ENCODE measurements at places on chromosomes 6 and 20.

- peak; percentile 56 for DNase-seq
Measured at GRCh38 chr6:108114841-108115597, 40.5 kb upstream of the OSTM1 start.

DNA sequence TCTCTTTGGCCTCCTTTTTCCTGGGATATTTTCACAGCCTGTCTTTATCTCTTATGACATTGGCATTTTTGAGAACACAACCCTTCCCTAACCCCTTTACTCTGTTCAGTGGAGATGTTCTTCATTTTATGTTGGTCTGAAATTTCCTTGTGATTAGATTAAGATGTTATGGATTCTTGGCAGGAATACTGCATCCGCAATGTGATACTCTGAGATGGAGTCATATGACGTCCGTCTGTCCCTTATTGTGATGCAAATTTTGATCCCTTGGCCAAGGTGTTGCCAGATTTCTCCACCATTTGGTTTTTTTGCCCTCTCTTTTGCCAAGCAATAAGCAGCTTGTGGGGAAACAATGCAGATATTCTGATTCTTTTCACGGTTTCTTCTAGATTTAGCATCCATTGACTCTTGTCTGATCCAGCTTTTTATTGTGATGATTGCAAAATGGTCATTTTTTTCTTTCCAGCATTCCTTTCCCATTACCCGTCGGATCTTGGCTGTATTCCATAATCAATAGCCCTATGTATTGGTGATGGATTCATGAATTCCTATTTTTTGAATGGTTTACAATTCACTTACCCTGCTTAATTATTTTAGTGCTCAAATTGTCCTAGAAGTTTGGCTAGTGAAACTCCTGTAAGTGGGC lies 85.1 kb downstream of the NCOA3 start:
- no peak for DNase-seq

DNA sequence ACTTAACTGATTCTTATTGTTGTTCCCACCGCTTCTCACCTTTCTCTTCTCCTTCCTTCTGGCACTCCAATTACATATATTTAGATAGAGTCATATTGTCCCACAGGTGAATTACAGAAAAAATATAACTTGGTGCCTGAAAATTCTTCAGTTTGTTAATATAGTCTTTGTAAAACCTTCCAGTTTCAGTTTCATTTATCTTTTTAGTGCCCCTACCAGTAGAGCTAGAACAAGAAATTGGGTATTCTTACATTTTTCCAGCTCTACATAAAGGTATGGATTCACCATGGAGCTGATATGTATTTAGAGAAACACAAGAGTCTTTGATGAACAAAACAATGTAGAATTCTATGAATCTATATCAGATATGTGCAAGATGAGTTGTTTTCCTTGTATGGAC lies 10.7 kb downstream of the MANEA start:
- no peak for DNase-seq

- peak; percentile 22 for DNase-seq
Measured at GRCh38 chr6:107819964-107820337, 4.2 kb downstream of the SCML4 start.

DNA sequence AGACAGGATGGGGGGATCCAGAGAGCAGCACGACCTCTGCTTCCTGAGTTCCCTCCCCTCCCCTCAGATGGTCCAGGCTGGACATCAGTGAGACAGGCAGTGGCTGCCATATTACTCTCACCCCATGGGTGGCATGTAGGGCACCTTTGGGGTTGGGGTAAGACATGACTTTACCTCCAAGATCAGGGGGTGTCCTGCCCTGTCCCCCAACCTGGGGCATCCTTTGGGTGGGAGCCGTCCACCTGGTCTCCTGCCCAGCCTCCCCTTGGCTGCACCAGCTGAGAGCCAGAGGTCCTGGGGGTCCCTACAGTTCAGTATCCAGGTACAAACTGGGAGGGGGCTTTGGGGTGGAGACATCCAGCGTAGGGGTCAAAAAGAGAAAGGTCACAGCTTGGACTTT lies 48.7 kb upstream of the SLCO4A1 start:
- DNase-seq: no peak

- DNase-seq: no peak
Measured at GRCh38 chr6:152160346-152160745, 352.9 kb downstream of the ESR1 start.

DNA sequence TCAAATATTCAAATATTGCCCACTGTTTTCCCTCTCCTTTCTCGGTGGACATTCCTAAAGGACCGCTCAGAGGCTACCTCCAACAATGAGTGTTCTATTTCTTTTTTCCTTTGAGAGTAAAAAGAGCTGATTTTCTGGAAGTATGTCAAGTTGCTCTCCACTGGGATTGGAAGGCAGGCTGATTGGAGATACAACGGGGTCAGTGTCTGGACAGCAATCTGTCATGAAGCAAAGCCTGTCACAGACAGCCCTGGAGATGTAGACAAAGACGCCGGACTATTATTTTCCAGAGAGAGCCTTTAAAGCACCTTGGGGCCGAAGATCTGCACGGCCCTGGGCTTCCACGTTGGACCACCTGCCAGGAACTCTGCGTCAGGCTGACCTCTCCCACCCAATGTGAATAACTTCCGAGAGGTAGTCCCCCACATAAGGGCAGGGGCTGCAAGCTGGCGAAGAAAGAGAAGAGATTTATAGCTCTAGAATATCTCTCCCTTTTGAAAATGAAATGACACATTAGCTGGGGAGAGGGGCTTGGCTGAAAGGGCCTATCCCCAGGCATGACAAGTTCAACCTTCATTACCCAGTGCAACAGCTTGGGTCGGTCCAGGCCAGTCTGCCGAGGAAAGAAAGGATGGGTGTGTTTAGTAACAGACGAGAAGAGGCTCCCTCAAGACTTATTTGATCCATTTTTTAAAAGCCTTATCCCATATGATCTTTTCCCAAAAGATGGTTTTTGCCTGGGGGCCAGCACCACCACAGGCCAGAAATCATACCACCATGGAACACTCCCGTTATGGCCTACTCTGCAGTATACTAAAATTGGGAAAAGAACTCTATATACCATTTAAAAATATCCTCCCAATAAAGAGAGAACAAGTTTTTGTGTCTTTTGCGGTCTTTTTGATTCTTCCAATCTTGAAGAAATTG lies 131.1 kb downstream of the OLIG3 start:
- DNase-seq: no peak

- no peak for DNase-seq
Measured at GRCh38 chr20:10982692-10983091, 308.9 kb upstream of the JAG1 start.

GRCh38 chr6:67642582-67642981 lies 992.5 kb upstream of the ADGRB3 start:
- DNase-seq: no peak

DNA sequence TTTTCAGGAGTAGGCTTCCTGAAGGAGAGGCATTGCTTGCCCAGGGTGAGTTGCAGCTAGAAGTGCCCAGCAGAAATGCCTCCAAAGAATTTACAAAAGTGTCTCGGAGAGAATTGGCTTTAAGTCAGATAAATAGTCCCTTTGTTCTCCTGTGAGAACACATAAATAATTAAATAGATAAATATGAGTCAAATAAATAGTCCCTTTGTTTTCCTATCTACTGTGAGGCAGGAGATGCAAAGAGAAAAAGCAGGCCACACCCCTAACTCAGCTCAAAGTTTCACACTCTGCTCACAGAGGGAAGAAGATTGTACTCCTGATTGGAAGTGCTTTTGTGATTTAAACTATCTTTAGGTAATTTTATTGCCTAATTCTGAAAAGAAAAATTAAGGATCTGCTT lies 180.7 kb upstream of the PRSS16 start:
- no peak for DNase-seq

DNA sequence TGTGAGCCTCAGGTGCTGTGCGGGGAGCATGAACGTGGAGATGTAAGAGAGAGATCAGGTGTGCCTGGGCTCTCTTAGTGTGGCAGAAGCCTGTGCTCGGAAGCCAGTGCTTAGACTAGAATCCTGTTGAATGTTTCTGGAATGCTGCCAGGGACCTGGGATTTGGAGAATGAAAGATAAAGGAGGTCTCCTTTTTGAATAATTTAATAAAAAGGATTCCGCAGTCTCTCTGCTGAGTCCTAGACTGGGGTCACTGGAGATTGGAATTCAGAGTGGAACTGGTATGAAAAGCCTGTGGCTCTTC lies 18.8 kb upstream of the EFCAB8 start:
- no peak for DNase-seq

DNA sequence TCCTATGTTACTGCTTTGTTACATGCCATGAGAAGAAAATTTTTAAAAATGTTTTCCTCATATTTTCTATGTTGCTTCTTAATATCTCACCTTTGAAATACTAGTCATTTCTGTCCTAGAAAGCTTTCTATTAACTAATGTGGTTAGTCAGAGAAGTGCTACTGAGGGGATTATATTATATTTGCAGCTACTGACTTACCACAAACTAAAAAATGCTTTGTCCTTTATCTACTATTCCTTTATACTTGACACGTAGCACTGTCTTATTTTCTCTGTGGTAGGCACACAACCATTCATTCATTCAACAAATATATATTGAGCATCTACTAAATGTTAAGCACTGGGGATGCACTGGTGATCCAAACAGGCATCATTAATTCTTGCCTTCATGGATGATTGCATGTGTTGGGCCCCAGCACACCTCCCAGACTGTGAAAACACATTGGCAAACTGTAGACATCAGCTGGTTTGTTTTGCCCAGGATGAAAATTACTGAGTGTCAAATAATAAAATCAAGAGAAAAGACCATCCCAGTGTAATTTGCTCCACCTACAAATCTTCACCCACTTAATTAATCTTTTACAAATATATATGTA lies 10.7 kb upstream of the MLIP start:
- no peak for DNase-seq

DNA sequence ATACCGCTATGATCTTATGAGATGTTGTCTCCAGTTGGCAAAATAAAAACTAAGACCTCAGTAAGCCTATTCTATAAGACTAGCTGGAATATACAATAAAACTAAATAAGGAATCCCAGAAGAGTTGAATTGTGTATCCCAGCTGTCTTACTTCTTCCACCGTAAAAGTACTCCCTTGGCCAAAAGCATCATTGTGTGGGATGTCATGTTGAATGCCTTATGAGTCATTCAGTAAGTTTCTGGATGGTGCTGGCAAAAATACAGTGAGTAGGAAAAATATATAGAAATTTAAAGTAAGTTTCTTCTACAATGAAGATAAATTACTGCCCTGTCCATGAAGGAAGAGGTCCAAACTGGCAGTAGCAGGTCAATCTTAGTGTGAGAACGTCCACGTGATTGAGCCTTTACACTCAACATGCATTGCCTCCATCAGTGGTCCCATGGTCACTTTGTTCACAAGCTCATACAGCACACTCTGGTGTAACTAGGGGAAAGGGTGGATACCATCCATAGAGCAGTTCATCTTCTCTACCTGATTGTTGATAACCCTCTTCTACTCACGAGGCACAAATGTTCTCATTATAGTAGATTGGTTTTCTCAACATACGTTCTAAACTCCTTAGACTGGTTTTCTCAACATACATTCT lies 13.7 kb upstream of the ZNF318 start:
- DNase-seq: no peak

GRCh38 chr6:167543602-167544497 lies 219.0 kb downstream of the TTLL2 start:
- no peak for DNase-seq

GRCh38 chr6:150412221-150412620 lies 43.4 kb downstream of the IYD start:
- no peak for DNase-seq

GRCh38 chr20:32652739-32653526 lies 20.8 kb downstream of the C20orf203 start:
- peak; percentile 83 for DNase-seq

DNA sequence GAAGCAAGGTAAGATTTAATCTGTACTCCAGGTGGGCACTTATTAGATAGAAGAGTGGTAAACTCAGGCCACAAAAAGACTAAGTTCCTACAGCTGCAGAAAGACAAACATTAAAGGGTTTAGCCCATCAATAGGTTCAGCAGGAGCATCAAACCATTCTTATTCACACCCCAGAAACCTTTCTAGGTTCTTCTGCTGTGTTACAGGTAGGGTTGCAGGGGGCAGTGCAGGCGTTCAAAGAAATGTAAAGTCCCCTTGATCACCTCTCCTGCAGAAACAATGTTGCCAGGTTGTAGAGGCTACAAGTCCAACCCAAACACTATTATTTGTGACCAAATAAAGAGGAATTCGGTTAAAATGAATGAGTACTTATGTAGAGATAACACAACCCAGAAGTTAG lies 31.8 kb downstream of the PHACTR1 start:
- DNase-seq: no peak

DNA sequence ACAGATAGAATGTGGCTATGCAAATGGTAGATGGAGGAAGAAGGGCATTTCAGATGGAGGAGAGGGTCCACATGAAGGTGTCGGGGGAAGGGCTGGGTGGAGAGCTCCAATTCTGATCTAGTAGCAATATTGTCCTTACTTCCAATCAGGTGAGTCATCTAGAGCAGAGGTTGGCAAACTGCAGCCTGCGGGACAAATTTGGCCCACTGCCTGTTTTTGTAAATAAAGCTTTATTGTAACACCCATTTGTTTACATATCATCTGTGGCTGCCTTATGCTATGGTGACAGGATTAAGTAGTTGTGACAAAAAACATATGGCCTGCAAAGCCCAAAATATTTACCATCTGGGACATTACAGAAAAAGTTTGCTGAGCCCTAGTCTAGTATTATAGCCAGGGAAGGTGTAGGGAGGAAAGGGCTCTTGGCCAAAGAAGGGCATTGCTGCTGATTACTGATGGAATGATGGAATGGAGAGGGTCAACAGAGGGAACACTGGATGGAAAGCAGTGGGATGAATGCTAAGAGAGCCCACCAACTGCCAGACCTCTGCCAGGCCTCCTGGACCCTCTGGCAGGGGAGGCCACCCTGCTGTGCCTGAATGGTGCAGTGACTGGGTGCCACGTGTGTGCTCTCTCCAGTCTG lies 79.8 kb downstream of the SLC22A23 start:
- no peak for DNase-seq

DNA sequence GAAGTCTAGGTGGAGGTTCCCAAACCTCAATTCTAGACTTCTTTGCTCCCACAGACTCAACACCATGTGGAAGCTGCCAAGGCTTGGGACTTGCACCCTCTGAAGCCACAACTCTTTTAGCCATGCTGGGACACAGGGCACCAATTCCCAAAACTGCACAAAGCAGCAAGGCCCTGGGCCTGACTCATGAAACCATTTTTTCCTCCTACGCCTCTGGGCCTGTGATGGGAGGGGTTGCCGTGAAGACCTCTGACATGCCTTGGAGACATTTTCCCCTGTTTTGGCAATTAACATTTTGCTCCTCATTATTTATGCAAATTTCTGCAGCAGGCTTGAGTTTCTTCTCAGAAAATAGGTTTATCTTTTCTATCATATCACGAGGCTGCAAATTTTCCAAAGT lies 355.4 kb upstream of the RUNX2 start:
- no peak for DNase-seq
